Ascending aorta (tissue), 2 donors: ENCODE measurements at places on chromosomes 2 and 18.
A peak's percentile ranks its signal among the peaks of the same experiment; 100 is the strongest.

- peak; percentile 40 for DNase-seq
These were observed 155.3 kb downstream of the RTP5 start for GRCh38 chr2:242024751-242025355.

DNA sequence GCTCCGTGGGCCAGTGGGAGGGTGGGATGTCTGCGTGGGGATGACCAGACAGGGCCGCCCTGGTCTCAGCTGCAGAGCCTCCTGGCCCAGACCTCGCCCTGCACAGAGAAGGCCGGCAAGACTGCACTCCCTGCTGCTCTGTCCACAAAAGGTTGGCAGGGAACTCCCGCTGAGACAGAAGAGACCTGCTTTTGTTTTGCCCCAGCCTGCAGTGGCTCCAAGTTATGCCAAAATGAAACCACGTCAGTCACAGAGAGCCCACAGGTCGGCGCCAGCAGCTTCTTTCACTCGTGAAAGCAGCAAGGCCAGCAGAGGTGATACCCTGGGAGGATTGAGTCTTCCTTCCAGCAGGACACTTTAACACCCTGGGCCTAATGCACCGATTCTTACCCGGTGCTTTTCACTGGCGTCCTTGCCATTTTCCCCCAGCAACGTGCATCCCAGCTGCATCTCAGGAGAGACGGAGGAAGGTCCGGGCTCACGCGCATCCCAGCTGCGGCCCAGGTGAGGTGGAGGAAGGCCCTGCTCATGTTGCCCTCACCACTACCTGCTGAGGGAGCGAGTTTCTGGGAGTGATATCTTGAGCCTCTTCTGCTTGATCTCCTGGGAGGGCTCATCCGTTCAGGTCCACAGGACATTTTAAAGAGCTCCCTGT is 22.1 kb upstream of the CTDP1 start:
- DNase-seq = no peak

GRCh38 chr18:70671889-70672565 is 383.2 kb downstream of the SOCS6 start:
- DNase-seq = no peak

DNA sequence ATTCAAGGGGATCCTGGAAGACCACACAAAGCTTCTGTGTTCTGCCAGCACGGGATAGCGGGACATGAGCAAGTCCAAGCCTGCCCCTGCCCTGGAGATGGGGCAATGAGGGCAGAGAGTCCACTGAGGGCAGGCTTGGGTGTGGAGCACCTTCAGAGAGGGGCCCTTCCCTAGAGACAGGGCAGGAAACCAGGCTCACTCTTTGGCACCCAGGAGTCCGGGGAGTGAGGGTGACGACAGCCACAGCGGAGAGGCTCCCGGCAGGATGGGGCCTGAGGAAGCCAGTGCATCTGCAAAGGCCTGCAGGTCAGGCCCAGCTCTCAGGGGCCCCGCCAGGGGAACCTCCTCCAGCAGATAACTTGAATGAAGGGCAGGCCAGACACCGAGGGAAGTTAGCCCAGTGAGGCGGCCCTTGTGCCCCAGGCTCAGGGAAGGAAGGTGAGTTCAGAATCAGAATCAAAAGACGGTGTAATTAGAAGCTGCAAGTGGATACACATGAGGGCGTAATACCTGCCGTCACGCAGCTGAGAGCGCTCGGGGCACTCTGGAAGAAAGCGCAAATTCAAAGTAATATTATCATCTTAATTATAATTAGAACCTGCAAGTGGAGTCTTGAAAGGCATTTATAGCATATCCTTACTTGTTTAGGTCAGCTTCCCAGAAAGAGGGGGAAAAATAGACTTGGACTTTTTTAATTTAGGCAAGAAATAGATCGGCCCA is 142.6 kb upstream of the LGALSL start:
- no peak for DNase-seq

DNA sequence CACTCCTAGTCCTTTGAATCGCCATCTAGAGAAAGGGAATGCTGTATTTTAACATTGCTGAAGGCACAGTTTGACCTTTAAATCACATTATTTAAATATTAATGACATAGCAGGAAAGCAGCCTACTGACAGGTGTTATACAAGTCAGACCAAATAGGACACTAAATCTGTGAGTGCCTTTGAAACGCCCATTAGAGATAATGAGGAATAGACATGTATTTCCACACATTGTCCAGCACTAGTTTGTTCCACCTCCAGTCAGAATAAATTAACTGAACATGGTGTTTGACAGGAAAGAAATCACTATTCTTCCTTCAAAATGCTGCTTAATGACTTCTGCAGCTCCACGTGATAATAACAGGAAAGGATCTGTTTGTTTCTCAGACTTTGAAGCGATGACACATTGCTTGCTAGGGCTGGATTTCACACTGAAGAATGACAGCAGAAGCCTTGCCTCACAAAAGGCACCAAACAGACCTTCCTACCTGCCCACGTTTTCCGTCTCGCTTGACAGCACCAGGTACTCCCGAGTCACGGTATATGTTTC is 90.5 kb upstream of the DDX18 start:
- no peak for DNase-seq
